Effector memory CD8-positive, alpha-beta T cell (primary cell): ENCODE measurements at places on chromosomes 3 and 15.

DNA sequence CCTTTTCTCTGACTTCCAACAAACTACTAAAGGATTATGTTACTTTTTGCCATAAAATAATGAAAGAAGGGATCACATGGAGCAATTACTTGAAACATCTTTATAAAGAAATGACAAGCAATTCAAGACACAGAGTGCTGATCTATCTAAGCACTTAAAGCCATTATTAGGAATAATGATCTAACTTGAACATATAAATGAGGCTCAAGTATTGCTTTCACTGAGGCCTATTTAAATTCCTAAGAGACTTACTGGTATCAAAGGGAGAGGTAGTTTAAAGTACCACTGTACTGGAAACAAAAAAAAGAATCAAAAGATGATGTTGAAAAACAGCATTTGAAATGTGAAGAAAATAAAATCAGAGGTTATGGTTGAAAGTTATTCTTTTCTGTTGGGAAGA is 375.5 kb downstream of the PLCL2 start:
- H3K4me3 ChIP-seq, result no peak overlapping the region
- H3K36me3 ChIP-seq, result no peaks in the 10 kb centered on the region
- no peaks in the 10 kb centered on the region for H3K4me1 ChIP-seq
- peak overlapping the region; percentile 20 for H3K27ac ChIP-seq
- DNase-seq, result no peak

GRCh38 chr3:4404881-4405280 is 62.2 kb downstream of the SUMF1 start:
- no peak for DNase-seq
- peaks cover 23% of the 10 kb centered on the region for H3K4me1 ChIP-seq
- peaks cover 6% of the 10 kb centered on the region for H3K36me3 ChIP-seq

DNA sequence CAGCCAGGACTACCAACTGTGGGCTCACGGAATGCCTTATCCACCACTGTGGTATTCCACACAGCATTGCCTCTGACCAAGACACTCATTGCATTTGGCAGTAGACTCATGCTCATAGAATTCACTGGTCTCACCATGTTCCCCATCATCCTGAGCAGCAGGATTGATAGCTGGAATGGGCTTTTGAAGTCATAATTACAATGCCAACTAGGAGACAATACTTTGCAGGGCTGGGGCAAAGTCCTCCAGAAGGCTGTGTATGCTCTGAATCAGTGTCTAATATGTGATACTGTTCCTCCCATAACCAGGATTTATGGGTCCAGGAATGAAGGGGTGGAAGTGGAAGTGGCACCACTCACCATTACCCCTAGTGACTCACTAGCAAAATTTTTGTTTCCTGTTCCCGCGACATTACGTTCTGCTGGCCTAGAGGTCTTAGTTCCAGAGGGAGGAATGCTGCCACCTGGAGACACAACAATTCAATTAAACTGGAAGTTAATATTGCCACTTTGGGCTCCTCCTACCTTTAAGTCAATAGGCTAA is 58.6 kb upstream of the CCDC80 start:
- H3K4me3 ChIP-seq, result no peak overlapping the region
- H3K36me3 ChIP-seq, result no peaks in the 10 kb centered on the region
- peaks cover 18% of the 10 kb centered on the region for H3K27me3 ChIP-seq

DNA sequence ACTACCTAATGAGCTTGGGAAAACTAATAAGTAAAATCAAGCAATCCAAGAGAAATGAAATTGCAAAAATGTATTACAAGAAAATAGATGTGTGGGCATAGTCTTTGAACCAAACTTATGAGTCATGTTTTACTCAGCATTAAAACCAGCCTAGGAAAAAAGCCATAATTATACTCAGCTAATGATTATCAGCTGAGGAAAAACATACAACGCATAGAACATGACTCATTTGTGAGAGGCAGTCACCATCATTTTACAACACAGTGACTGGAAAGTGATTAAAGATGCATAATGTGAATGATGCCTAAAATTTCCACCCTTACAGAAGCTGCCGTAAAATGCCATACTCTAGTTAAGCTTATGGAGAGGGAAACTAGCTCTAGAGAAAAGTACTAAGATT is 238.0 kb upstream of the EOMES start:
- no peak overlapping the region for H3K4me3 ChIP-seq
- H3K27me3 ChIP-seq, result no peaks in the 10 kb centered on the region
- H3K27ac ChIP-seq, result no peak overlapping the region
- H3K4me1 ChIP-seq, result peaks cover 10% of the 10 kb centered on the region
- no peaks in the 10 kb centered on the region for H3K36me3 ChIP-seq

GRCh38 chr3:151979906-151980305 is 106.5 kb downstream of the SUCNR1 start:
- H3K27ac ChIP-seq, result no peak overlapping the region
- H3K4me3 ChIP-seq, result no peak overlapping the region
- peaks cover 3% of the 10 kb centered on the region for H3K36me3 ChIP-seq
- DNase-seq, result no peak
- H3K4me1 ChIP-seq, result no peaks in the 10 kb centered on the region
- peaks cover 12% of the 10 kb centered on the region for H3K27me3 ChIP-seq

GRCh38 chr3:13346481-13347389 is 73.4 kb downstream of the NUP210 start:
- H3K4me3 ChIP-seq, result peak overlapping the region; percentile 59
- H3K27ac ChIP-seq, result peak overlapping the region; percentile 85
- H3K27me3 ChIP-seq, result no peaks in the 10 kb centered on the region
- peak; percentile 66 for DNase-seq
- H3K36me3 ChIP-seq, result peaks cover 50% of the 10 kb centered on the region
- peaks cover 38% of the 10 kb centered on the region for H3K4me1 ChIP-seq

DNA sequence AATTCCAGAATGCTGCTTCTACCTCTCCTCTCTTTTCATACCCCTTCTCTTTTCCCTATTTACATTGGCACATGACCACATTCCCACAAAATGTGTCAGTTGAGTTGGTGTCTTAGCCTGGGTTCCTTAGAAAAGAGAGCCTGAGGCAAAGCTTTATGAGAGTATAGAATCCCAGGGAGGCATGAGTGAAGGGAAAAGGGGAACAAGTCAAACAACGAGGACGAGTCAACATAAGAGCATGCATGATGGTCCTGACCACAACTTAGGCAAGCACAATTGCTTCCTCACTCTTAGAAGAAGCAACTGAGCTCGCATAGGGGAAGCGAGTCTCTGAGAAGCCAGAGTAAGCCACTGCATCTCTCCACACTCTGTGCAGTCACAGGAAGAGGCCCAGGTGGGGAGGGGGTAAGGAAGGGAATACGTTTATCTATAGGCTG is 15.4 kb upstream of the ZNF774 start:
- H3K4me1 ChIP-seq, result no peaks in the 10 kb centered on the region
- no peaks in the 10 kb centered on the region for H3K27me3 ChIP-seq
- H3K27ac ChIP-seq, result no peak overlapping the region
- H3K36me3 ChIP-seq, result peaks cover 4% of the 10 kb centered on the region

- no peak overlapping the region for H3K4me3 ChIP-seq
- DNase-seq, result no peak
- no peaks in the 10 kb centered on the region for H3K36me3 ChIP-seq
- H3K27me3 ChIP-seq, result peaks cover 75% of the 10 kb centered on the region
Measured at GRCh38 chr3:38823722-38824121, 7.7 kb upstream of the SCN10A start.

DNA sequence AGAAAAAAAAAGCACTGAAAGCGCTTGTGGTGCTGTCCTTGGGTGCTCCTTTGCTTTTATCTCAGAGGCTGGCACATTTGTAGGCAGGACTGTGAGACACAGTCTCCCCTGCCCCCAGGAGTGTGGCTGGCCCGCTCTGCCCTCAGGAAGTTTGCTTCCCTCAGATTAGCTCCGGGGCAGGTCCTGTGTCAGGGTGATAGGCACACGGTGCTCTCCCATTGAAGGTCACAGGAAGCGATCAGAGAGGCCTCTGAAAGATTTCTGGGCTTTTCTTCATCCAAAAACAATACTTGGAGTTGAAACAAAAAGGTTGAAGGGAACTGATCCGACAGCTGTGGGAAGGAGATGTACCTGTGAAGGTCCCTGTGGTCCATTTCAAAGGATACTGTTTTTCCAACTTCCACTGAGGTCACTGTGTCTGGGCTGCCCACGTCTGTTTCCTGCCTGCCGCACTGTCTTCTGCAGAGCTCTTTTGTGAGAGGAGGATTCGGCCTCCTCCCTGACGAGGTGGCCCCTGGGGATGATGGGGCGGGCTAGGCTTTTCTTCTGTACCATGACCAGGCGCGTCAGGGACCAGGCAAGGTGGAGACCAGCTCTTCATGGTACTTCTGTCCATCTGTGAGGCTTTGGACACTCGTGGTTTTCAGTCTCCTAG is 330.5 kb upstream of the CTDSPL start:
- H3K36me3 ChIP-seq, result no peaks in the 10 kb centered on the region
- H3K27ac ChIP-seq, result no peak overlapping the region

DNA sequence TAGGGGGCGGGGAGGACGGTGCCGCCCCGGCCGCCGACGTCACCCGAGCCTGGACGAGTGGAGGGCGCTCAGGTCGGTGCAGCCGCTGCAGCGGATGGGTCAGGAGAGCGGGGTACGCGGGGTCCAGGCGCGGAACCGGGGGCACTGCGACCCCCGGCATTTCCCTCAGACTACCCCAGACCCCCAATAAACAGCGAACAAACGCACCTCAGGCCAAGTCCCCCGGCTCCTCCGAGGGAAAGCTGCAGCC is 78.9 kb downstream of the IQSEC1 start:
- H3K27me3 ChIP-seq, result no peaks in the 10 kb centered on the region
- peaks cover 50% of the 10 kb centered on the region for H3K4me1 ChIP-seq
- no peak for DNase-seq
- peak overlapping the region; percentile 98 for H3K27ac ChIP-seq
- H3K4me3 ChIP-seq, result peak overlapping the region; percentile 88
- peaks cover 45% of the 10 kb centered on the region for H3K36me3 ChIP-seq

- H3K4me1 ChIP-seq, result no peaks in the 10 kb centered on the region
- H3K4me3 ChIP-seq, result no peak overlapping the region
- peaks cover 10% of the 10 kb centered on the region for H3K27me3 ChIP-seq
- no peaks in the 10 kb centered on the region for H3K36me3 ChIP-seq
Measured at GRCh38 chr3:125098611-125099291, 43.0 kb upstream of the HEG1 start.

GRCh38 chr15:40796041-40796440 is 10.8 kb upstream of the ZFYVE19 start:
- no peaks in the 10 kb centered on the region for H3K27me3 ChIP-seq
- no peak overlapping the region for H3K4me3 ChIP-seq
- peaks cover 38% of the 10 kb centered on the region for H3K4me1 ChIP-seq
- DNase-seq, result no peak

- H3K4me3 ChIP-seq, result no peak overlapping the region
- H3K27me3 ChIP-seq, result peaks cover 15% of the 10 kb centered on the region
- H3K27ac ChIP-seq, result no peak overlapping the region
Measured at GRCh38 chr15:65328506-65329287, 24.2 kb downstream of the RNU5B-1 start.

DNA sequence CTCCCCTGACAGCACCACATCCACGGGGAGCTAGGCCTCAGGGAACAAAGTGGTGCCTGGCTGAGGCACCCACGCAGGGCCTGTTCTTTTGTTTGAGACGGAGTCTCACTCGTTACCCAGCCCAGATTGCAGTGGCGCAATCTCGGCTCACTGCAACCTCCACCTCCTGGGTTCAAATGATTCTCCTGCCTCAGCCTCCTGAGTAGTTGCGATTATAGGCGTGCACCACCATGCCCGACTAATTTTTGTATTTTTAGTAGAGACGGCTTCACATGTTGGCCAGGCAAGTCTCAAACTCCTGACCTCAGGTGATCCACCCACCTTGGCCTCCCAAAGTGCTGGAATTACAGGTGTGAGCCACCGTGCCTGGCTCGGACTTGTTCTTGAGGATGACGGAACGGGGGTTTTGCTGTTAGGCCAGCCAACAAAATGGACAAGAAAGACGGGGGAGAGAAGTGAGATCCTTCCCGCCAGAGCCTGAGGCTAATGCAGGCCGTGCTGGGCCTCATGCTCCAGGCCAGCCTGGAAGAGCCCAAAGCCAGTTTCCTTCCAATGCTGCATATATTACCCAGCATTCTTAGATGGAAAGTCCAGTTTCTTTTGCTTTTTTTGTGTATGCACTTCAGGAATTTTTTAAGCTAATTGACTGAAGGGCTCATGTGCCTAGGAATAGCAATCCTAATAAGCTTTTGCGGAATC is 28.1 kb upstream of the FURIN start:
- no peaks in the 10 kb centered on the region for H3K27me3 ChIP-seq
- peaks cover 13% of the 10 kb centered on the region for H3K4me1 ChIP-seq
- H3K4me3 ChIP-seq, result no peak overlapping the region

DNA sequence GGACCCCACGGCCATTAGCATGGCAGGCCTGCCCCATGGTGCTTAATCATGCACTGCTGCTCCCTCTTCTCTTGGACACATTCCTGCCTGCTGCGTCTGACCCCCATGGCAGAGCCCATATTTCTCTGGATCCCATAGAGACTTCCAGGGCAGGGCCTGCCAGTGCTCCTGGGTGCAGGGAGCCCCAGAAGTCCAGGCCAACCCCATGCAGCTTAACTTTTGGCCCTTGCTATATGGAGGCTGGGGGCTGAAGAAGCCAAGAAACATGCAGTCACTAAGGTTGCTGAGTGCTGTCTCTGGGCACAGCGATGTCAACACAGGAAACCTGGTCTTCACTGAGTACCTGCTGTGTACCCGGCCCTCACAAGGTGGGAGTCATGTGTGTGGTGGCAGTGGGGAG is 11.3 kb upstream of the PRKCD start:
- H3K4me1 ChIP-seq, result no peaks in the 10 kb centered on the region
- no peak overlapping the region for H3K27ac ChIP-seq
- peaks cover 12% of the 10 kb centered on the region for H3K27me3 ChIP-seq
- DNase-seq, result no peak
- no peak overlapping the region for H3K4me3 ChIP-seq

GRCh38 chr3:127396473-127396872 is 108.6 kb upstream of the PRR20G start:
- peaks cover 39% of the 10 kb centered on the region for H3K27me3 ChIP-seq
- DNase-seq, result no peak
- no peak overlapping the region for H3K4me3 ChIP-seq
- H3K36me3 ChIP-seq, result no peaks in the 10 kb centered on the region

- H3K36me3 ChIP-seq, result no peaks in the 10 kb centered on the region
- no peaks in the 10 kb centered on the region for H3K4me1 ChIP-seq
- no peak overlapping the region for H3K4me3 ChIP-seq
- H3K27ac ChIP-seq, result no peak overlapping the region
Measured at GRCh38 chr15:70827721-70828120, 26.2 kb downstream of the LARP6 start.

DNA sequence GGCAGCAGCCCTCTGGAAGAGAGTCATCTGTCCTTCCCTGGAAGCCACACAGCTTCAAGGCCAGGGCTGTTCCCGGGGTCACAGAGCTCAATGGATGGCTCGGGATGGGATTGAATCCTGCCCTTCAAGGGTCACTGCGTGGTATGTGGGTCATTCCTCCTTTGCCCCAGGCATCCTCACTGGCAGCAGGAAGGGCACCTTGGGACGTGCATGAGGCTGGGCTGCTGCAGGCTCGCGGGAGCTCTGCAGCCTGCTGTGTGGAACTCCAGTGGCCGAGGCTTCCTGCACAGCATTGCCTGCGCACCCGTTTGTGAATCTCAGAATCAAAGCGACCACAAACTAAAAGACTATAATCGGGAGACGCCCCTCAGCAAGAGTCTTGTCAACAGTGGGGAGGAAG is 60.7 kb downstream of the PCSK6 start:
- DNase-seq, result no peak
- H3K27me3 ChIP-seq, result peaks cover 69% of the 10 kb centered on the region
- H3K36me3 ChIP-seq, result no peaks in the 10 kb centered on the region
- no peak overlapping the region for H3K4me3 ChIP-seq
- H3K4me1 ChIP-seq, result no peaks in the 10 kb centered on the region
